ENCODE measurements at places on chromosomes 12 and 14.

DNA sequence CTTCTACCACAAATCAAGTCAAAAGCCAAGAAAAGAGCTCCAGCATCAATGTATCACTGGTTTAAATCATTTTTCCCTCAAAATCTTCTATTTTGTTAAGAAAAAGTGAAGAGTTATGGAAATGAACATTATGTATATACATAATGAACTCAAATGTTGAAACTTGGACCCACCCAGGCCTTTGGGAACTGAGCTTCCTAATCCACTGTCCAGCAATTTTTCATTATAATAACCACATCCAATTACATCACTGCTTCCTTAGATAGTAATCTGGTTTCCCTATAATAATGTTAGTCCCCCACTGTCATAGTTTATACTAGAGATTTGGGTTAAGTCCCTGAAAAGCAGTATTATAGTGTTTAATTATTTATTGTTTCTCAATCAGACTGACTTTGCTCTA, 170.9 kb downstream of the PIK3C2G start:
- DNase-seq: no peak

DNA sequence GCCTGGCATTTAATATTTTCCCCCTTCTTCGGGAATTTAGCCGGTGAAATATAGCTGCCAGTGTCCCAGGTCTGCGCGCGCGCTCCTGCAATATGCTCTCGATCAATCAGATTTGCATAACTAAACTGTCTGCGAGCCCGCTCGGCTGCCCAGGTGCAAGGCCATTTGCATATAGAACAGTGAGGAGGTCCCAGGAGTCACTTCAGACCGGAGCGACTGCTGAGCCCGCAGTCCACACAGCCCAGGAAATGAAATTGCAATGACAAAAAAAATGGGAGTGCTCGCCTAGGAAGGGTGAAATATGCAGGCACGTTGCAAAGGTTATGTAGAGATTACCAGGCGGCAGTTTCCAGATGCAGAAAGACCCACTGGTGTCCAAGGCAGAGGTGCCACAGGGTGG, 228.5 kb downstream of the VRK1 start:
- DNase-seq: no peak

DNA sequence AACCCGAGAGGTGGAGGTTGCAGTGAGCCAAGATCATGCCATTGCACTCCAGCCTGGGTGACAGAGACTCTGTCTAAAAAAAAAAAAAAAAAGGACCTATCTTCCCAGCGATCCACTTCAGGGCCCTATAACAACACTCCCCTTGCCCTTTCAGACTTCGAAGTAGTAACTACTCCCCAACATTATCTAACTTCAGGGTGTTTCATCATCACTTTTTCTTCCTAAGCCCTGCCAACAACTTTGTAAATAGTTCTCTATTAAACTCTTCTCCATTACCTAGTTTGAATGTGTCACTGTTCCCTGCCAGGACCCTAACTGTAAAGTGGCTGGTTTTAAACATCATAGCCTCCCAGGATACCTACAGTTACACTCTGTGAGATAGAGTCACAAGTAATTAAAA, 220.8 kb downstream of the BTG1 start:
- DNase-seq: no peak

DNA sequence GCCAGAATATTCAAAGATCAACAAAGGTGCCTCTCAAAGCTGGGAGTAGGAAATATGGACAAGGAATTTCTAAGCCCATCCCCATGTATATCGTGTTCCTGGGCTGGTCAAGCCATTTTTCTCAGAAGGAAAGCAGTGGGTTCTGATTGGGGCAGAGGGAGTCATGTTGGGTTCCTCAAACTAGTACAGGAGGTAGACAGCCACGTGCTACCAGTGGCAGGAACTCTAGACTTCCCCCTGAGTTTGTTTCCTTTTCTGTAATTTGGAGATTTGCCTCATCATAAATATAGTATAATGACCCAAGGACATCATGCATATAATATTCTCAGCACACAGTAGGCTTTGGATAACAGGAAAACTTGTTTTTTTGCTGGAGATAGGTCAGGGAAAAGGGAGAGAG, 16.4 kb upstream of the PLEKHH1 start:
- DNase-seq: no peak

DNA sequence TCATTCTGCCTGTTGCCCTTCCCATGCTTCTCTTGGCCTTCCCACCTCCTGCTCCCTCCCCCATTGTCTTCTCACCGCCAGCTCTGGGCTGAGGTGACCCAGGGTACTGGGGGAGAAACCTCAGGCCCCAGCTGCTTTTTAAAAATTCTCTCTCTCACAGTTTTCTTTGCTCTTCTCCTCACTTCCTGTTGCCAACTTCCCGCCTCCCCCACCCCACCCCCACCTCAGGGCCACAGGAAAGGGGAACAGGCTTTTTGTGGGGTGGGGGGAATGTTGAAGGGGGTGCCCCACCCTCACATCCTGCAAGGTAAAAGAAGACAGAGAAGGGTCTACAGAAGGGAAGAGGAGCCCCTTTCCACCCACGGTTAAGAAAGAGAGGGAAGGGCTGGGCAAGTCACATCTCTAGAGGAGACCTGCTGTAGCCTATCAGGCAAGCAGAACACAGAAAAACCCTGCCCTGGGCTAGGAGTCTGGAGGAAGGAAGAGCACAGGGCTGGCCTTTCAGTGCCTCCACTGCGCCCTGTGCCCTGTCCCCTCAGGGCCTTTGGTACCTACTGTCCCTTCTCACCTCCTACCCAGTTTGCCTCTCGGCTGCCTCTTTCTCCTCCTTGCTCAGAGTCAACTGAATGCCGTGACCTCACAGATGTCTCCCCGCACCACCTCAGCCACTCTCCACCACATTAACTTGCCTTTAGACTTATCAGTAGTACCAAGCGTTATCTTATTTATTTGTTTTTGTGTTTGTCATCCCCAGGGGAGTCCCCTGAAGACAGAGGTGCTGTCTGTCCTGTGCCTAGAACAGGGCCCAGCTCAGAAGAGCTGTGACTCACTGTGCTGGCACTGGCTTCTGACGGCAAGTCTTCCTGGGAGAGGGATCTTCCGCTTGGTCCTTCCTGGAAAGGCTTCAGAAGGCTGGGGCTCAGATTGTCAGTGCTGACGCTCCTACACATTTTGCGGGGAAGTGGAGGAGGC, 1.7 kb downstream of the ARHGAP9 start:
- peak; percentile 73 for DNase-seq

GRCh38 chr14:103384450-103385151, 614 bp upstream of the MARK3 start:
- DNase-seq: no peak

Measured in activated CD8-positive, alpha-beta memory T cell treated with anti-CD3 and anti-CD28 coated beads, Interleukin-2, amount 10 ng/mL, durations not matched to agents 7 days and 5 days (primary cell).